GM12891 (cell line): ENCODE measurements at places on chromosomes 1 and 21.
A peak's percentile ranks its signal among the peaks of the same experiment; 100 is the strongest.

DNA sequence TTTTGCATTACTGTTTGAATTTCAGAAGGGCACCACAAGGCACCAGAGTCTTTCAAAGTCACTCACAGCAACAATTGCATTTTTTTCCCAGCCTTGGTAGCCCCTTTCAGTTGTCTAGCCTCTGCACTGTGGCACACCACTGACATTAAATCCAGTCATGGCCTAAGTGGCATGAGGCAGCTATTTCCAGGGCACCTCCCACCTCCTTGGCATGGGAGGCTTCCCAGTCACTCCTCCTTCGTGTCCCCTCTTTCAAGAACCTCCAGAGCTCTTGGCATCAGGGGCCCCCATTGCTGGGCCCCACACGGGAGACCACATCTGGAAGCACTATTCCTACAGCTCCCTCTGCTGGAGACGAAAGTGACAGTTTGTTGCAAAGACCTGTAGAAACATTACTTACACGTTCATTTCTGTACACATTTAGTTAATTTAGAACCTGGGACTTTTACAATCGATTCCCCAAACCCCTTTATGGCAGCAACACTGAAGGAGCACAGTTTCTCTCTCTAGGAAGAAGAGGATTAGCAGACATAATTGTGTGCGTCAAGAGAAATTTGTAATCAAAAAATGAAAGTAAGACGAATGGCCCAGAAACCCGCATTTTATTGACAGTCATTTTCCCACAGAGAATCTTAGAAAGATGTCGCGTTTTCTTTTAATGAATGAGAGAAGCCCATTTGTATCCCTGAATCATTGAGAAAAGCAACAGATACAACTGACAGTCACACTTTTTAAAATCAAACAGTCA lies 5.7 kb upstream of the CHD5 start:
- no peak for DNase-seq

DNA sequence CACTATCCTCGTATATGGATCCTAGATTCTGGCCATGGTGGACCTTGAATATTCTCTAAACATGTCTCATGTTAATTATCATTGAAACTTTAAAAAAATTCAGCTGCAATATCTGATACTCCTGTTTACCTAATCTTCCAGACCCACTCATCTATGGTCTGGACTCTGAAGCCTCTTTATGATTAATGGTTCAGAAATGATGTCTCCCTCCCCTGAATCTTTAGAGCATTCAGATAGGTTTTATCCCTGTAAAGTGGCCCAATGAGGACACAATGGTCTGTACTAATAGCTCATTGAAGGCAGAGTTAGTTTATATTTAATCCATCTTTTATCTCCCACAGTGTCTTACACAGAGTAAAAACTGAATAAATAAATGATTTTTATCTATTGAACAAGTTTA lies 53.0 kb upstream of the DUSP10 start:
- DNase-seq, result no peak

DNA sequence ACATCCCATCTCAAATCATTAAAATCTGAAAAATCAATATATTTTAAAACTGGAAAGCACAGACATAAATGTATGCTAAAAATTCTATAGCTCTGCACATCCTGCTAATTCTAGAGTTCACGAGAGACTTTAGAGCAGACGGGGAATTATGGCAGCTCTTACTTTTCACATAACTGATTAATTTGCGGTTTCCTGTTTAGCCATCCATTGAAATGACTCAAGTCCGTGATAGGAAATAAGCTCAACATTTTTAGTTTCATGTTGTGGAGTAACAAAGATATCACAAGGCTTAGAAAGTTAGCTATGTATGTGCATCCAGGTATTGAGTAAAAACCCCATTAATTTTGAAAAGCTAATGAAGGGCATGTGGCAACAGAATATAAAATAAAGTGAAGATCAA lies 123.2 kb downstream of the SMYD2 start:
- DNase-seq, result no peak

DNA sequence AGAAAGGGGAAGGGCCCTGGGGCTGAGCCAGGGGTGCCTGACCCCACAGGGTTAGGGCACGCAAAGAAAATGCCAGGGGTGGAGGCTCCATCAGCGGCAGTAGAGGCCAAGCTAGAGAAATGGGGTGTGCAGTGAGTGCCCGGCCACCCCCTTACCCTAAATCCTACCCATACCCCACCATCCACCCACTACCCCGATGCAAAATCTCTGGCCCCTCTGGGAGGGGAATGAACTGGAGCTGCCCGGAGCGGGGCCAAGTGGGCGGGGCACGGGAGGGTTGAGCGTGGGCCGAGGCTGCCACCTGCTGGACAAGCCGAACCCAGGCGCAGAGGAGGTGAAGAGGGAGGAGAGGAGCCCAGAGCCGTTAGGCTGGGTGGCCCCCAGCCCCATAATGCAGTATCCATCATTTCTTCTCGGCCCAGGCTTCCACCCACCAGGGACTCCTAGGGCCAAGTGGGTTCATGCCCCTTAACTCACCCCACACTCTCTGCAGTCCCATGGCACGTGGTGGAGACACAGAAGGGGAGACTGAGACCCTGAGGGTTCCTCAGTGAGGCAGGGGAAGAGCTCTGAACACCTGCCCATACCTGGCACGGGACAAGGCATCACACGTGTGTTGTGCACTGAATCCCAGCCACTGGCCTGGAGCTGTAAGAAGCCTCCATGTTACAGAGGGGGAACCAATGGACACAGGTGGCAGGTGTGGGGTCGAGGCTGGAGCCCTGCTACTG lies 1.4 kb upstream of the C1QC start:
- peak; percentile 89 for DNase-seq

- no peak for DNase-seq
Observed at GRCh38 chr1:100866041-100866900, 28.4 kb downstream of the EXTL2 start.
